Activated T-cell treated with anti-CD3 and anti-CD28 coated beads, Interleukin-2, amount 50 U/mL, for 72 hours (primary cell): ENCODE measurements at places on chromosomes 2 and 18.

DNA sequence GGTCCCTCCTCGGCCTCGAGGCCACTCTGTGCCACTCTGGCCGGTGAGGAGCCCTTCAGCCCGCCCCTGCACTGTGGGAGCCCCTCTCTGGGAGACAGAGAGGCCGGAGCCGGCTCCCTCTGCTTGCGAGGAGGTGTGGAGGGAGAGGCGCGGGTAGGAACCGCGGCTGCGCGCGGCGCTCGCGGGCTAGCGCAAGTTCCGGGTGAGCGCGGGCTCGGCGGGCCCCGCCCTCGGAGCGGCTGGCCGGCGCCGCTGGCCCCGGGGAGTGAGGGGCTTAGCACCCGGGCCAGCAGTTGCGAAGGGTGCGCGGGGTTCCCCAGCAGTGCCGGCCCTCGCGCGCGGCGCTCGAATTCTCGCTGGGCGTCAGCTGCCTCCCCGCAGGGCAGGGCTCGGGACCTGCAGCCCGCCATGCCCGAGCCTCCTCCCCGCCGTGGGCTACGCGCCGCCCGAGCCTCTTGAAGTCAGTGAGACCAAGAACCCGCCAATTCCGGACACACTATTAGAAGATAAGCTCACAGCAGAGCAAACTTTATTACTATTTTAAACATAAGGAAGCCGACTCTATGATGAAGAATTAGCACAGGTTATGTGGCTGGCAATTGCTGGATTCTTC lies 825.8 kb upstream of the FANCL start:
- DNase-seq: no peak

GRCh38 chr2:42195559-42195958 lies 26.4 kb downstream of the EML4 start:
- DNase-seq: no peak

DNA sequence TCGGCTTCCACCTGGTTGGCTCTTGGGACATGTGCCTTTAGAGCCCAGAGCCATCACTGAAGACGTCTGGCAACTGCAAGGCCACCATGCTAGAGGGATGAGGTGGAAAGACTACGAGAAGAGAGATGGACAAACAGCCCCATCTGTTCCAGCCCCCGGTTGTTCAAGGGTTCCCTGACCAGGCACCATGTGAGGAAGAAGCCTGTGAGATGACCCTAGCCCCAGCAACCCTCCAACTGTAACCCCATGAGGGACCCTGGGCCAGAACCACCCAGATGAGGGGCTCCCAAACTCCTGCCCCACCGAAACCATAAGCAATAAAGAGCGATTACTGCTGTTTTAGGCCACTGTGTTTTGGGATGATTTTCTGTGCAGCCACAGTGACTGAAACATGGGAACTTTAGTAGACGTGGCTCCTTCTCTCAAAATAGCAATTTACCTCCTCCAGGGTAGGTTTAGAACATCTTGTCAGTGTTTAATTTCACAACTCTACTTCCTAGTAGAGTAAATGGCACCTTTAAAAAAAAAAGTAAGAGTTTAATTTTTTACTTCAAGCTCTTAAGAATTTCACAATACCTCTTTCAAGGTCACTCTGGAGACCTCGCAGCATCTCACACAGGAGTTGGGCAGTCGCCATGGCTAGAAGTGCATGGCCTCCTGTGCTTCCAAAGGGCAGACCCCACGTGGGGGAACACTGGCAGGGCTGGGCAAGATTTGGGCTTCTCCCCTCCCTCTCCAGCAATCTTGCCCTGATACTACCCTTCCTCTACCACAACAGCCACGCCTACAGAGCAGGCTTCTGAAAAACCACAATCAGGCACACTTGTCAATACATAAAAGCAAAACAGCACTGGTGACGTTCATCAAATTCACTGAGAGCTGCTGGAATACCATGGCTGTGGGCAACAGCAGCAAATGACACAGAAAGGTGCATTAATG lies 48.8 kb downstream of the TMEM163 start:
- peak; percentile 48 for DNase-seq

DNA sequence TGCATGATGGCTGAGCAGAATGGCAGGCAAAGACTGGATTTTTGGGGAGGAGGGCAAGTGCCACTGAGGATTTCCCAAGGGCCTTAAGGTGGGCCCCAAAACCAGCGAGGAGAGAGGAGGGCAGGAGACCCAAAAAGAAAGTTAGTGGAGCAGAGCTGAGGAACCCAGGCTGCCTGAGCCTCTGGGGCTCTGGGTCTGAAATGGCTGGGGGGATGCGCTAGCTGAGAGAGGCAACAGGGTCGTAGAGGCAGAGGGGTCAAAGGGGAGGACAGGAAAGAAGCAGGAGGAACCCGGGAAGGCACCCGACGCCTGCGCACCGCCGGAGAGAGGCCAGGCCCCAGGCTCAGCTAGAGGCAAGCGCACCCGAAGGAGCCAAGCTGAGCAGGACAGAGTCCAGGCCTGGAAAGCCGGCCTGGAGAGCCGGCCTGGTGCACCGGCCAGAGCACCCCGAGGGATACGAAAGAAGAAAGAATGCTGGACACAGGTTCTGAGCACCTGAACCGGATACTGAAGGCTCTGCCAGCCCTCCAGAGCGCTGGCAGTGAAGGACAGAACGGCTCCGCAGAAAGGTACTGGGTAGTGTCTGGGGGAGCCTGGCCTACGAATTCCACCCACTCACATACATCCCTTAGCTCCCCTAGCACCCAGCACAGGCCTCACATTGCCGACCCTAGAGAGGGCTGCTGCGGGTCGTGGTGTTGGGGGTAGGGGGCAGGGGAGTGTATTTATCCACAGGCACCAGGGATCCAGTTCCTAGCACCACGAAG lies 39.5 kb upstream of the ATP6V1B1 start:
- DNase-seq: no peak

- no peak for DNase-seq
Observed at GRCh38 chr2:6771634-6772611, 93.8 kb downstream of the CMPK2 start.

DNA sequence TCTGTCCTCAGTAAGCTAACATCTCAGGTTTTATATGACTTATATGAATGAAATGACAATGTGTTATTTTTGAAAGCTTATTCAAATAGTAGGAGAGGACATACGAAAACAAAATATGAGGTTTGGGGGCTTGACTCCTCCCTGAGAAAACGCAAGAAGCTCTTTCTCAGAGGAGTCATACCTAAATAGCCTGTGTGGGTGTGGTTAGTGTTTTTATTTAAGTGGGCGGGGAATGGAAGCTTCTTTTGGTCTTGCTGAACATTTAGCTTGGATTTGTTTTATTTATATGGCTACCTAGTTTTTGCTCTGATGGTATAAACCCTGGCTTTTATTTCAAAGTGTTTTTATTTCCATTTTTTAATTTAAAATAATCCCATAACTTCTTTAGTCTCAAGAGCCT lies 72.1 kb upstream of the DSG1 start:
- DNase-seq: no peak

- DNase-seq: no peak
Observed at GRCh38 chr2:150095361-150096095, 391.9 kb downstream of the RND3 start.

GRCh38 chr18:67300498-67300897 lies 216.0 kb downstream of the DSEL start:
- peak; percentile 22 for DNase-seq

DNA sequence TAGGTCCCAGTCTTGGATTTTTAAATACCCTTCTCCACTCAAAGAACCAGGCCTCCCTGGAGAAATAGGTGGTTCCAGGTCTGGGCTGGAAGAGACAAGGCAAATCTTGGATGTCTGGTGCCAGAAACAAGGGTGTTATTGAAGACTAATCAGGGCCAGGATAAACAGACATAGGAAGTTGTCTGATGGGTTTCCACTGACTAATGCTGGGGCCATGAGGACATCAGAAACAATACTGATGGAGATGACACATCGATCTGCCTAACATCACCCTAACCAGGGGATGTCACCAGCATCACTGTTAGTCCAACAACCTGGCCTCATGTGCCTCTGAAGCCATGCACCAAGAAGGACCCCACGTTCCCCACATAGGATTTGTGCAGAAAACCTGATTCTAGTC lies 42.5 kb upstream of the GLI2 start:
- no peak for DNase-seq

DNA sequence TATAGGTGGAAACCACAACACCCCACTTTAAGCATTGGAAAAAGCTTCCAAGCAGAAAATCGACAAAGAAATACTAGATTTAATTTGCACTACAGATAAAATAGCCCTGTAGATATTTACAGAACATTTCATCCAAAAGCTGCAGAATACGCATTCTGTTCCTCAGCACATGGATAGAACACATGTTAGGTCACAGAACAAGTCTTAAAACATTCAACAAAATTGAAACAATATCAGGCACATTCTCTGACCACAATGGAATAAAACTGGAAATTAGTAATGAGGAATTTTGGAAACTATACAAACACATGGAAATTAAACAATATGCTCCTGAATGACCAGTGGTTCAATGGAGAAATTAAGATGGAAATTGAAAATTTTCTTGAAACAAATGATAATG lies 27.8 kb upstream of the XDH start:
- no peak for DNase-seq

GRCh38 chr2:142425551-142425950 lies 294.7 kb upstream of the LRP1B start:
- no peak for DNase-seq

- no peak for DNase-seq
Observed at GRCh38 chr2:17030047-17030446, 364.4 kb upstream of the CYRIA start.

DNA sequence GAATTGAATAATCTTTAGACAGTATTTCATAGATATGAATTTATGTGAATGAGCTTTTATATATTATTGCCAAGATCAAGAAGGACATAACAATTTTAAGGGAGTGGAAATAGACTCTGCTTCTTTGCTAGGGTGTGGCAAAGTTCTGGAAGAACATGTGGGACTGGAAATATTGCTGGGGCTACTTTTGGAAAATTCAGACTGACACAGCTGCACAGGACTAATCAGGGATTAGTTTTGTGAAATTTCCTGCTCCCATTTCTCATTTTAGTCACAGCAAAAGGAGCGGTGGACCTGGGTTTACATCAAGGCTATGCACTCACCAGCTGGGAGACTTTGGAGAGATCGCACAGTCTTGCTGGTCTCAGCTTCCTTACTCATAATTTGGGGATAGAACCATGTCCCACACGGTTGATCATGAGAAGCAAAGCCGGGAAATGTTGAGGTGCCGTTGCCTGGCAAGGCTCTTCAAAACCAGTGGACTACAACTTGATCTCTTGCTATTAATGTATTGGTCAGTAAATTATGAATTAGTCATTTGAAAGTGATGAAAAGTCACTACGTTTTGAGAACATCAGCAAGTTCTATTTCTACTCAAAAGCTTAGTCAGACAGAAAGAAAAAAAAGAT lies 42.4 kb downstream of the IL1RL2 start:
- DNase-seq: no peak

- no peak for DNase-seq
Observed at GRCh38 chr2:173090973-173091660, 15.5 kb downstream of the MAP3K20 start.

- no peak for DNase-seq
Observed at GRCh38 chr2:66305718-66306117, 129.2 kb upstream of the MEIS1 start.

DNA sequence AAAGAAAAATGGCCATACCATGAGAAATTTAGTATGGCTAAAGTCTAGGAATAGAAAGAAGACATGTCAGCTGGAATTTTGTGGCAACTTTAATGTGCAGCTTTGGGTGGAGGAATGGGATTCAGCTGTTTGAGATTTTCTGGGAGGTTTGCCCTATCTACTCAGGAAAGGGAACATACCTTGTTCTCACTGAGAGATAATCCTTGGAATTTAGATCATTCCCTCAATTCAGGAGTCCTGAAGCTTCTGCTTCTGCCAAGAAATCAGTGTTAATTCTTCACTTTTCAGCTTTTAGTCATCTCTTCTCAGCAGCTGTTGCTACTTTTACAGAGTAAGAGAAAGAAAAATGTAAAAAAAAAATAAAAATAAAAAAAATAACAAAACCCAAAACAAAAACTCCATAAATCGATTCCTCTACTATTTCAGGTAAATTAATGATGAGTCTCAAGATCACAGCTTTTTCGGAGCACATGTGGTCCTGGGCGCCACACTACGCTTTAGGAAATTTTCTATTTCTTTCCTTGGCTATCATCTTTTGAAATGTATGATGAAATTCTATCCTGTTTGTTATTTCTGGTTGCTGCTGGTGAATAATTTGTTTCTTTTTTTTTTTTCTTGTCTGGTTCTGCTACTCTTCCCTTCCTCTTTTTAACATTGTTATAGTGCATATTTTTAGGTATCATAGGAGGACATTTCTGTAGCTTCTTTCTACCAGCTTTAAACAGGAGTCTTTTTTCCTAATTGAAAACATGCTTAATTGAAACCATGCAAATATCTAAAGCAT lies 18.9 kb upstream of the BAZ2B start:
- no peak for DNase-seq

GRCh38 chr2:196566961-196567666 lies 72.4 kb upstream of the CCDC150 start:
- no peak for DNase-seq

GRCh38 chr2:17226941-17227490 lies 291.2 kb downstream of the RAD51AP2 start:
- DNase-seq: no peak

- DNase-seq: no peak
Observed at GRCh38 chr2:68790600-68790999, 56.0 kb downstream of the ARHGAP25 start.

- DNase-seq: no peak
Observed at GRCh38 chr2:231347638-231348037, 47.9 kb upstream of the B3GNT7 start.

GRCh38 chr2:3292416-3292815 lies 85.2 kb downstream of the EIPR1 start:
- no peak for DNase-seq

GRCh38 chr2:39379643-39380524 lies 57.2 kb downstream of the MAP4K3 start:
- no peak for DNase-seq

GRCh38 chr2:64251497-64252250 lies 107.5 kb upstream of the PELI1 start:
- DNase-seq: no peak

- no peak for DNase-seq
Observed at GRCh38 chr18:10524507-10525370, 1.1 kb upstream of the NAPG start.

GRCh38 chr2:12847694-12848575 lies 131.2 kb downstream of the TRIB2 start:
- no peak for DNase-seq

DNA sequence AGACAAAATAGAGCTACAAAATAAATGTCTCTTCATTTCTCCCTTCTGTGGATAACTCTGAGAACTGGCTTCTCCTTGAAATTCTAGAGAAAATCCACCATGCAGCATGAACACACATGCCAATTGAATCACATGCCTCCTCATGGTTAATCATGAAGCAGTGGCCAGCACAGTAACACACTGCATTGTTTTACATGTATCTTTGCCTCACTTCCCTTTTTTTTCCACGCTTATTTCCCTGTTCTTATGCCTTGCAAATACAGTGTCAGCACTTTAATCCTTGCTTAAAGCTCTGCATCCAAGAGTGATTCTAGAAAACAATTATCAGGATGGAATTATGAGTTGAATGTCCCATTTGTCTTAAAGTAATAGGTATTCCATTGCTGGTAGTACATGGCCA lies 50.3 kb upstream of the ZBTB7C start:
- no peak for DNase-seq
